Neuronal stem cell (in vitro differentiated cells): ENCODE measurements at places on chromosomes 16 and 17.

DNA sequence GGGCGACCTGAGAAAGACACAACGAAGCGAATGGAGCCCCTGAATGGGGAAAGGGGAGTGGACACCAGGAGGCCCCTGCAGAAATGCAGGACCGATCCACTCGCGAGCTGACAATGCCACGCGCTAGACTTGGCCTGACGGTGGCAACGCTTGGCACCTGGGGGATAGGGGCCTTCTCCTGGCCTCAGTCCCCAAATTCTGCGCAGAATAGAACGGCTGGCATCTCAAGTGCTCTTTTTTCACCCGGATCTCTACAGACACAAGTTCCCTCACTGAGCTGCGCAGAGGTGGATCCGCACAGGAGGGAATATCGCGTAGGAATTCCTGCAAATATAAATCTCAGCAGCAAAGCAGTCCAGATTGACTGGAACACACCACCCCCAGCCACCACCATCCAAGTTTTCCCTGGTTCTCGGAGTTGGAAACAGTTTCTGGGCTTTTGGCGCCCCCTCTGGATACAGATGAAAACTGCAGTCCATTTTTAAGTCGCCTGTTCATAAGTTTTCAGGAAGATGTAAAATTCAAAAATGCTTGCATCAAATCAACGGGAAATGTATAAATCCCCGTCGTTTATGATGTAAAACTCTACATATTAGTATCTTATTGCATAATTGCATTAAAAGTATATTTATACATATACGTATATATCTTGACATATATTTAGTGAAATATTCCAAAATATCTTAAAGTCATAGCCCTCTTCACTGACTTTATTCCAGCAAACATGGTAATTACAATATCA lies 2.3 kb upstream of the SOX9 start:
- no peak overlapping the region for H3K27ac ChIP-seq
- peak; percentile 86 for DNase-seq
- peaks cover 36% of the 10 kb centered on the region for H3K27me3 ChIP-seq
- no peak overlapping the region for H3K4me3 ChIP-seq
- H3K36me3 ChIP-seq: peaks cover 9% of the 10 kb centered on the region

- no peak overlapping the region for H3K4me3 ChIP-seq
- H3K4me1 ChIP-seq: no peaks in the 10 kb centered on the region
- no peak for DNase-seq
- H3K36me3 ChIP-seq: peaks cover 41% of the 10 kb centered on the region
Measured at GRCh38 chr17:32152130-32152529, 9.8 kb downstream of the RHOT1 start.

GRCh38 chr16:3400779-3401688 lies at the start of the genes ZNF174 and ZSCAN32:
Gene ZNF174 (plus strand): TSS chr16:3401215. CDS start chr16:3402005, 790 bp downstream.
Gene ZSCAN32 (minus strand): TSS chr16:3401004. CDS start chr16:3397557, 3,447 bp downstream.
- H3K27me3 ChIP-seq: no peaks in the 10 kb centered on the region
- peak within 1 kb of the TSS; percentile 93 for H3K4me3 ChIP-seq
- peak within 1 kb of the TSS; percentile 65 for H3K27ac ChIP-seq
- peak; percentile 99 for DNase-seq
- peaks cover 2% of the 10 kb centered on the region for H3K4me1 ChIP-seq
- H3K36me3 ChIP-seq: peaks cover 64% of the 10 kb centered on the region

GRCh38 chr17:72985882-72986720 lies 106.4 kb downstream of the SLC39A11 start:
- H3K27ac ChIP-seq: no peak overlapping the region
- peak; percentile 69 for DNase-seq
- no peaks in the 10 kb centered on the region for H3K4me1 ChIP-seq
- no peaks in the 10 kb centered on the region for H3K27me3 ChIP-seq
- H3K36me3 ChIP-seq: no peaks in the 10 kb centered on the region

DNA sequence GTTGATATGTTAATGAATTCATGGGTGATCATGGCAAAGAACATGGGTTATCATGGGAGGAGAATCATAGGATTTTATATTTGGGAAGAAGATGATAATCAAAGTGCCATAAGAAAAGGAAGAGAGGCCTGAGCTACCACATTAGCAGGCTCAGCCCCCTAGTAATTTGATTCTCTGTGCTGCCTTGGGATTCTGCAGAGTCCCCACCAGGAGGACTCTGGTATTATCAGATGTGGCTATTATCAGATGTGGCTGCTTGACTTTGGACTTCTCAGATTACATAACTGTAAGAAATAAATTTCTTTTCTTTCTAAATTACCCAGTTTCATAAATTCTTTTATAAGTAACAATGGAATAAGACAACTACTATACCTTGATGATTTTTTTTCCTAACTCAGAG lies 137.6 kb downstream of the ITFG1 start:
- no peak overlapping the region for H3K27ac ChIP-seq
- H3K27me3 ChIP-seq: no peaks in the 10 kb centered on the region
- no peak for DNase-seq
- no peaks in the 10 kb centered on the region for H3K4me1 ChIP-seq
- no peak overlapping the region for H3K4me3 ChIP-seq
- no peaks in the 10 kb centered on the region for H3K36me3 ChIP-seq

DNA sequence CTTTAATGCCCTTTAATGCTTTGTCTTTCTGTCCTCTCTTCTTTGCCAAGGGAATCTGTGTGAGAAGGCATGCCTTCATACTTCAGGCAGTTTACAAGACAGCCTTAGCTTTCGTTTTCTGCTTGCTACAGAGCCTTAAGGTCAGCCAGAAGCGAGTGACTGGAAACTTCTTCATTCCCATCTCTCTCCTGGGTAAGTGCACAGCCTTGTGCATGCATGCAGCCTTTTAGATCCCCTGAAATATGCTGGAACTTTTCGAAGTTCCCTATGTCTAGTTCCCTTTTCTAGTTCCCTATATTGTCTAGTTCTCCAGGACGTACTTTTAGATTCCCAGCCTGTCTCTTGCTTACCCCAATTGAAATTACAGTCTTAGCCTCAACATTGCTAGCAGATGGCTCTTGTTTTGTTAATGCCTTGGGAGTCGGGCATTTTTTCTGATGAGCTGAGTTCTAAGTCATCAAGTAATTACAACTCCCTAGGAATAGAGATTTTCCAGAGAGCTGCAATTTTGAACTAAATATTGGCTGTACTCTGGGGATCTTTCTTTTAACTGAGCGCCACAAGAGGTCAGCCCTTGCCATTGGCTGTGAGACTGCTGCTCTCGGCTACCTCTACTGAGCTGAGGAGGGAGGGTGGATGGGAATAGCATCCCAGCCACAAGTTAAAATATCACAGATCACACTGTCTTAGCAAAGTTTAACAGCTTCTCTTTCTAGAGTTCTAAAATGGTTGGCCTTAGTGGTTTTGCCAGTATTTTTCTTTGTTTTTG lies 22.7 kb upstream of the PPM1D start:
- no peaks in the 10 kb centered on the region for H3K36me3 ChIP-seq
- H3K27ac ChIP-seq: no peak overlapping the region
- DNase-seq: no peak
- no peaks in the 10 kb centered on the region for H3K27me3 ChIP-seq
- no peak overlapping the region for H3K4me3 ChIP-seq

- H3K27ac ChIP-seq: no peak overlapping the region
- no peak overlapping the region for H3K4me3 ChIP-seq
- no peaks in the 10 kb centered on the region for H3K27me3 ChIP-seq
- DNase-seq: no peak
- no peaks in the 10 kb centered on the region for H3K4me1 ChIP-seq
Measured at GRCh38 chr16:25224731-25225319, 8.1 kb downstream of the AQP8 start.

DNA sequence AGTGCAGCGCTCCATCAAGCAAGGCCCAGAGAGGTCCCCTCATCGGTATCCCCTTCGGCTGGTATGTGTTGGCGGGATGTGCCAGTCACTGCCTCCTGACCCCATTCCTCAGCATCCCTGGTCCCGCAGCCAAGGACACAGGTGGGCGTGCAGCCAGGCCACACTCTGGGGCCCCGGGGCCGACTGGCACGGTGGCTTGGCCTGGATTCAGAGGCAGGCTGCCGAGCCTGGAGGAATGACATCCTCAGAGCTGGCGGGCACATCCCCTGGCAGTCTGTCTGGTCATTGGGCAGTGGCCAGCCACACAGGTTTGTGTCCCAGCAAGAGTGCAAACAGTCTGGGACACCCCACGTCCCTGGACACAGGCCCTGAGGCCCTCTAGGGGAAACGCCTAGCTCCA lies 111.1 kb downstream of the SDK2 start:
- H3K4me3 ChIP-seq: no peak overlapping the region
- peaks cover 20% of the 10 kb centered on the region for H3K4me1 ChIP-seq
- H3K27ac ChIP-seq: no peak overlapping the region
- H3K27me3 ChIP-seq: no peaks in the 10 kb centered on the region

DNA sequence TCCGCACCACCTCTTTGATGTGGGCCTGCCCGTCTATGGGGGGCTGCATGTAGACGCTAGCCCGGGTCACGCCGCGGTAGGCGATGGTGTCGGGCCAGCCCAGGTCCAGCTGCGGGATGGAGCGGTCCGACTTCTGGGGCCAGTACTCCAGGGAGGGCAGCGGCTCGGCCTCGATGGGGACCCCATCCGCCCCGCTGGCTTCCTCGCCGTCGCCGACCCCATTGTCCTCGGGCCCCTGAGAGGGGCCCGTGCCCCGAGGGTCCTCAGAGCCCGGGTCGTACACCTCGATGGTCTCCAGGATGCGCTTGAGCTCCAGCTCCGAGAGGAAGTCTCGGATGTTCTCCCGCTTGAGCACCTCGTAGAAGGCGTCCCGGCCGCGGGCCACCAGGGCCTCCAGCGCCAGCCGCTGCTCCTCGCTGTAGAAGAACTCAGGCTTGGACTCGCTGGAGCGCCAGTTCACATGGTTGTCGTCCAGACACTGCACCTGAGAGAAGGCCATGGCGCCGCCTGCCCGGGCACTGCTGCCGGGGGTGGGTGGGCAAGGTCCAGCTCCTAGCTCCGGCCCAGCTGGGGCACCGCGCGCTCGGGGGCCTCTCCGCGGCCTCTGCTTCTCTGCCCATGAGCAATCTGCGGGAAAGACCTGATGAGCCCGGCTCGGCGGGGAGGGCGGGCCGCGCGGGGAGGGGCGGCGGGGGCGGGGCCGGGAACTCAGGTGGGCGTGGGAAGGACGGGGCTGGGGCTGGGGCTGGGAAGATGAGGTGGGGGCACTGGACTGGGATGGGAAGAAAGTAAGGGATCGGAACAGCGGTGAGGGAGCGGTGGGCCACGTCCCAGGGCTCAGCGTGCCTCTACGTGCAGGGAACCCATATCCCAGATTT lies 782 bp downstream of the FAM83G start:
- H3K27ac ChIP-seq: peak overlapping the region; percentile 13
- H3K36me3 ChIP-seq: no peaks in the 10 kb centered on the region
- DNase-seq: peak; percentile 29
- H3K4me1 ChIP-seq: peaks cover 8% of the 10 kb centered on the region

DNA sequence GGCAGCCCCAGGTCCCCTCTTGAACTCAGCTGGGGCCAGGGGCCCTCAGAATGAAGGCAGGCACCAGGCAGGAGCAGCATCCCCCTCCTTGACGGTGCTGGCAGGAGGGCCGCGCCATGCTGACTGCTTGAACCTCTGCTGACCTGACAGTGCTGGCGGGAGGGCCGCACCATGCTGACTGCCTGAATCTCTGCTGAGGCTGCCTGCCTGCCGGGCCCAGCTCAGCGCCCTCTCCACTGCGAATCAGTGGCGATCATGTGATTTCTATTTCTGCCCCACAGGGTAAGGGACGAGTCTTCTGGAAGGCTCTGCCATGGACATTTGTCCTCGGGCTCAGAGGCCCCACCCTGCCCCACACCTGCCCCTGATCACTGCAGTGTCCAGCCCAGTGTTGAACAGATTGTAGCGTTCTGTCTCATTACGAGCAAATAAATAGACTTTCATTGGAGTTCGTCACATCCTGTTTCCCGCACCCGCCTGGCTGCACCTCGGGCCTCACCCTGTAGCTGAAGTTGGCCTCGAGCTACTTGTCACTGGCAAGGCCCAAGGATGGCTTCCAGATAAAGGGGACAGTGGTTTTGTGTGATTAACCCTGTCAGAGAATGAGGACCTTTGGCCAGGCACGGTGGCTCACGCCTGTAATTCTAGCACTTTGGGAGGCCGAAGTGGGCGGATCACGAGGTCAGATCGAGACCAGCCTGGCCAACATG lies 8.6 kb downstream of the C16orf90 start:
- H3K36me3 ChIP-seq: peaks cover 43% of the 10 kb centered on the region
- DNase-seq: no peak
- no peaks in the 10 kb centered on the region for H3K27me3 ChIP-seq
- H3K4me1 ChIP-seq: peaks cover 3% of the 10 kb centered on the region
- H3K4me3 ChIP-seq: no peak overlapping the region
- H3K27ac ChIP-seq: no peak overlapping the region

- no peaks in the 10 kb centered on the region for H3K4me1 ChIP-seq
- peaks cover 2% of the 10 kb centered on the region for H3K36me3 ChIP-seq
- H3K4me3 ChIP-seq: no peak overlapping the region
- no peak for DNase-seq
- H3K27me3 ChIP-seq: no peaks in the 10 kb centered on the region
Measured at GRCh38 chr16:17117906-17118577, 352.7 kb downstream of the XYLT1 start.
